ENCODE measurements at places on chromosomes 3 and 15.

- no peak for DNase-seq
Measured at GRCh38 chr15:53590380-53590779, 169.1 kb downstream of the WDR72 start.

DNA sequence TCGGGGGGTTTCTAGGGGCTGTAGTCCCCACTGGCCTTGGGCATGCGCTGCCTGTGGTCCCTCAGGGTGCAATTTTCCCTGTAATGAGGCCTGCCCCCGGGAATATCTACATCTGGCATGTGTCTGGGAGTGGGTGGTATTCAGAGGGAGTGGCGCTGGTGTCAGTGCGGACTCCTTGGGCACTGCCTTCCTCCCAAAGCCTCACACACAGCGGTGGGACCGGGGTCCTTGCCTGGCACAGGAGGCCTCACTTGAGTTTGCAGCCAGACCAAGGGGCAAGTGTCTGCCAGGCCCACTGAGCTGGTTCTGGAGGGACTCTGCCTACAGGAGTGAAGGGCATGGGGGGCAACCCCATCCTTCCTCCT lies 53.5 kb upstream of the PCSK6 start:
- DNase-seq = no peak

DNA sequence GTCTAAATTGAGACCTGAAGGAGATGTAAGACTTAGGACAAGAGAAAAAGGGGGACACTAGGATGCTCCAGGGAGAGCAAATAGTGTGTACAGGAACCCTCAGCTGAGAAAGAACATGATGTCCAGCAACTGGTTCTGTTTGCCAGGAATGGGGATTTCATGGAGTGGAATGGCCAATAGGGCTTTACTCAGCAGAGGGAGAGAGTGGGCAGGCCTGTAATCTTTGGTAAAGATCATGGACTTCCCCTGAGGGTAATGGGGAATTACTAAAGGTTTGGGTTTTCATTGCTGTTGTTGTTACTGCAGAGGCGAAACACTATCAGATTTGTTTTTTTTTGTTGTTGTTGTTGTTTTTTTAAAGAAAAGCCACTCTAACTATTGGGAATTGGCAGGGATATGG lies 99.0 kb downstream of the SCN11A start:
- DNase-seq = no peak

- no peak for DNase-seq
Measured at GRCh38 chr3:58622892-58623291, 43.7 kb downstream of the FAM3D start.

DNA sequence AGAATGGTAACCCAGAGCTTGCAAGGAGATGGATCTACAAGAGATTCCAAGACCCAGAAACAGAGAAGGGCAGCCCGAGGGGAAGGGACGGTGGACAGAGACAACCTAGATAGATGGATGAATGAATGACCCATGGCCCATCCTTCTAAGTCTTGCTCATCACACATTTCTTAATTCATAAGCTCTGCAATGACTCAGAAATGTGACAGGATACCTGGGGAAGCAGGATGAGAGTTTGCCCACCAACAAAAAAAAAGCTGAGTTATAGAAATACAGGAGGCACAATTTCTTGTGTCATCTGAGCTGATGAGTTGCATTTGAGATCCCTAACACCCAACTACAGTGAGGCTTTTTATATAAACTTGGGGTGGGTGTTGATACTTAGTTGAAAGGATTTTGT lies 76.6 kb downstream of the CNTN3 start:
- no peak for DNase-seq

DNA sequence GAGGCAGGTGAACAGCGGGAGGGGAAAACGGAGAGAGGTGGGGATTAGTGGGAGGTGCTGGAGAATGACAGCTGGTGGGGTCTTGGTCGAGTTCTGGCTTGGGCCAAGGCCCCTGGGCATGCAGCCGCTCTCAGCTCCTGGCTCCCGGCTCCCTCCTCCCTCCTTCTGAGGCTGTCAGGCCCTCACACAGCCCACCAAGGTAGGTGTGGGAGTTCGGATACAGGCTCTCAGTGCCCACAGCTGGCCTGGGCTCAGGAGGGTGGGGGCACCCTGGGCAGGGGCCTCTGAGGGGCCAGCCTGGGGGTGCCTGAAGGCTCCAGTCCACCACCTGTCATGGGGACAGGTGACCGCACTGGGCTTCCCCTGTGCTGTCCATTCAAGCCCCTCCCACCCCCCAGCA lies 39.9 kb downstream of the PLXNA1 start:
- DNase-seq = no peak

- DNase-seq = no peak
Measured at GRCh38 chr3:146271180-146271579, 20.3 kb upstream of the PLSCR4 start.

- DNase-seq = no peak
Measured at GRCh38 chr3:41673650-41674049, 288.3 kb downstream of the ULK4 start.

- no peak for DNase-seq
Measured at GRCh38 chr15:89857673-89858072, 36.1 kb downstream of the AP3S2 start.

DNA sequence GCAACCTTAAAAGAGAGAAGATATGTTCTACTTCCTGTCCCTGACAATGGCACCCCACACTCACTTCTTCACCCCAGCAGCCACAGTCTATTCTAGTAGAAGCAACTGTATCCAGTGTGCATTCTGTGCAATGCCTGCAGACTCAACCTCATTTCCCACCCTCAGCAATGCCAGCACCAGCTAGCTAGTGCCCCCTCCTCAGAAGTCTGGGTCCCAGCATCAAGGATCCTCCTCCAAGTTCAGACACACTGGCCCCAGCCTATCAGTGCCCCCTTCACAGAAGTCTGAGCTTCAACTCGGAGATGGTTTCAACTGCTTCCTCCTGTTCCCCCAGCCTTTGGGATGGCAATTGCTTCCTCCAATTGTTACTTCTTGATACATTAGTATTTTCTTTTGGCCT lies 268.3 kb downstream of the MEX3B start:
- DNase-seq = no peak

GRCh38 chr3:108099679-108100428 lies 9.0 kb upstream of the CD47 start:
- DNase-seq = no peak

GRCh38 chr3:42685363-42685881 lies at the start of gene KLHL40:
KLHL40 (plus strand) TSS chr3:42685537; CDS start chr3:42685619, 82 bp downstream.
- no peak for DNase-seq

DNA sequence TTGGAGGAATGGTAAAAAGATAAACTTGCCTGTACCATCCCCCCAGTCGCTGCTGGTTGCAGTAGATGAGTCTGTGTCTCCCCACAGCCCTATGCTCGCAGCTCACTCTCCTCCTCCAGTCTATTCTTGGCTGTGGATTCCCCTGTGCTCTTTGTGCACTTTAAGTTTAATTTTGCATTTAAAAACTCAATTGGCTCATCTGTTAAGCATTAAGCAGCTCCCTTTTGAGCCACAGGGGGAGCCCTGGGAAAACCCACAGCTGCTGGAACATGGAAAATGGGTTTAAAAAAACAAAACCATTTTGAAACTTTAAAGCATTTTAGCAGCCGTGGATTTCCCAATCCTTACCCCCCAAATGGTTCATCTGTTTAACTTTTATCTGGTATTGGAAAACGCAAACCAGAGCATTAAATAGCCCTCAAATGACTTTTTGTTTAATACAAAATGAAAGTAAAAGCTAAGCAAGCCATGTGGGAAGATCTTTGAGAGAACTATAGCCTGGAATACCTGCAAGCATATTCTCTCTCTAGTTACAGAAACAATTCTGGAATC lies 536.9 kb downstream of the ZIC1 start:
- no peak for DNase-seq

- no peak for DNase-seq
Measured at GRCh38 chr15:41773332-41773728, 954 bp upstream of the MAPKBP1 start.

DNA sequence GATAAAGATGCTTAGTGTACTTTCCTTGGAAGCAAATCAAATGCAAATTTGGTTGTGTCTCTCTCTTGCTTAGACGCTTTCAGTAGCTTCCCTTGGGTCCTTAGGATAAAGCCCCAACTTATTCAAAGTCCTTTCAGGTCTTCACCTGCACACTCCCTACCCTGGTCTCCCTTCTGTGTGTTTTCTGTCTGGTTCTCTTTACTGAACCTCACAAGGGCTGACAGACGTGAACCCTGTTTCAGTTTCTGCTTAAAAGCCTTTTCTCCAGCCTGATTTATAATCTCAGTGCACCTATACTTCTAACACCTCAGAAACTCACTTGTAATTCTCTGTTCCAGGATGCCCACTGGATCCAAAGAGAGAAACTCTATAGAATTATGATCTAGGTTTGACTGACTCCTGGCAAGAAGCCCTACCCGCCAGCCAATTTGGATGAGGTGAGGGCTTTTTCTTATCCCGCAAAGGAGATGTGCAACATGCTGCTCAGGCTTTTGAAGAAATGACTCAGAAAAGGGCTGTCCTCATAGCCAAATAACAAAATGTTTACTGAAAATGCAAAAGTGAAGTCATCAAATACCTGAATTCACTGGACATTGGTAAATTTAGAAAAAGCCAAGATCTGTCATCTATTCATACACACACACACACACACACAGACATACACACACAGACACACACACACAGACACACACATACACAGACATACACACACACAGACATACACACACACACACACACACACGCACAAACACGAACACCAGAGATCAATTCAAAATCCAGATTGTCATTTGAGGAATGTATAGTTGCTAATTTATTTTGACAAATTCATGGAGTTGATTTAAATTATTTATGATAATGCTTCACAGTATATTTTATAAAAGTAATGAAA lies 102.4 kb upstream of the EOMES start:
- DNase-seq = no peak

DNA sequence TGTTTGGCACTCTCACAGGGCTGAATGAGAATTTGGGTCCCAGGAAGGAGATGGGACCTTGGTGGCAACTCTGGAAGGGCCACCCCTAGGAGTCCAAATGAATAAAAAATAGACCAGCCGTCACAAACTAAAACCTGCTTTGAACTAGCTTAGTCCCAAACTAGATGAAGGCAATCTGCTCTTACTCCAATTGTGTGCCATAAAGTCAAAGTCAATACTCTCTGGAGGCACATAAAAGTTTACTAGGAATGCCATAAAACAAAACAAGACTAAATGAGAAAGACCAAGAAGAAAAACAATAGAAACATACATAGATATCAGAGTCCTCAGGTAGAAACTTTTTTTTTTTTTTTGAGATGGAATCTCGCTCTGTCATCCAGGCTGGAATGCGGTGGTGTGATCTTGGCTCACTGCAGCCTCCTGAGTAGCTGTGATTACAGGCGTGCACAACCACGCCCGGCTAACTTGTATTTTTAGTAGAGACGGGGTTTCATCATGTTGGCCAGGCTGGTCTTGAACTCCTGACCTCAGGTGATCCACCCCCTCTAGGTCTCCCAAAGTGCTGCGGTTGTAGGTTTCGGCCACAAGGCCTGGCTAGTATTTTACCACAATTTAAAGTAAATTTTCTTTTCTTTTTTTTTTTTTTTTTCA lies 8.1 kb downstream of the GOLGA6L2 start:
- no peak for DNase-seq

DNA sequence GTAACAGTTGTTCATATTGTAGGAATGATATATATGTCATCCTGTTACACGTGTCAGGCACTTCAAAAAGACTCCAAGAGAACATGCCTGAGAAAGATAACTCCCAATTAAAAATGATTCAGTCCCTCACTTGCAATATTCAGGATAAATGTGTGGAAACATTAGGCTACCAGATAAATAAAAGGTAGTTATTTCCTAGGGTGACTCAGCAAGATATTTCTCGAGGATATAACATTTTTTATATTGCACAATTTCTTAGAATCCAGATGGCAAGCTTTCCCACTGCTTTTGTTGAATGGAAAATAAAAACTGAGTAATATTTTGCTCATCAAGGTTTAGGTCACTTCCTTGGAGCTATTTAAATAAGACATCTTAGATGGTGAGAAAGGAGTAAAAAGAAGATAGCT lies 181.4 kb downstream of the GAP43 start:
- no peak for DNase-seq

DNA sequence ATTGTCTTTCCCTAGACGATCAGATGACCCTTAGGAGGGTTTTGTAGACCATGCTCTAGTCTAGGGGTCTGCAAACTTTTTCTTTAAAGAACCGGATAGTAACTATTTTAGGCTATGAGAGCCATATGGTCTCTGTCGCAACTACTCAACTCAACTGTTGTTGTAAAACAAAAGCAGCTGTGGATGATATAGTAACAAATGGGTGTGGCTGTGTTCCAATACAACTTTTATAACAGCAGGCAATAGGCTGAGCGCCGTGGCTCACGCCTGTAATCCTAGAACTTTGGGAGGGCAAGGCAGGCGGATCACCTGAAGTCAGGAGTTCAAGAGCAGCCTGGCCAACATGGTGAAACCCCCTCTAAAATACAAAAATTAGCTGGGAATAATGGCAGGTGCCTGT lies 6.1 kb upstream of the CMTM6 start:
- DNase-seq = peak; percentile 14

- DNase-seq = no peak
Measured at GRCh38 chr3:98331329-98331728, 22.3 kb upstream of the OR5K4 start.

DNA sequence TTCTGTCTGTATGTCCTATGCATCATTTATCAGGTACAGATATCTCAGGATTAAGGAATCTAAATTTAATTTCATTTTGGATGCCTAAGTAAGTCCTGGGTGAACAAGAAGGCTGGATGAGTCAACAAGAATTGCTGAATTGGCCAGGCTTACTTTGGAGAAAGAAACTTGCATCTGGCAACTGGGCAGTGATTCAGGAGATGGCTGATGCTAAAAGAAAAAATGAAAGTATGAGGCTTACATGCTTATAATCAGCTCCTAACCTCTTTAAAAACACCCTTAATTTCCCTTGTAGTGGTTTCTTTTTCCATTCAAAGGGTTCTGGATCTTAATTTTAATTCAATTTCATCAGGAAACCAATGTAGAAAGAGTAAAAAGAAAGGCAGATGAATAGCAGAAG lies 228.8 kb upstream of the PEX5L start:
- DNase-seq = no peak

GRCh38 chr15:64503197-64503596 lies 42.8 kb downstream of the ZNF609 start:
- DNase-seq = no peak

DNA sequence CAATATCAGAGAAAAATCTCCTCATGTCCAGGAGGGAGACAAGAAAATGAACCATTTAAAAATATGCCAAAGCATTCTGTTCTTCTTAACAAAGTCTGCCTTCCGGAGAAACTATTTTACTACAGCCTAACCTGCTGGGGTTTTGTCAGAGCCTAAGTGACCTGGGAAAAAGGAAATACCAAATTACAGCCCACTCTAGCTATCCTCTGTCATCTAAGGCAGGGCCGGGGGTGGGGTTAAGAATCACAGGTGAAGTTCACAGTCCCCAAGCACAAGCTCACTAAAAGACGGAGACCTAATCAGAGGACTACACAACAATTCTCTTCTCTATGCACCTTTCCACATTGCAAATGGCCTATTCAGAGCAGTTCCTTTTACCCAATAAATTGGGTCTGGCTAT lies 116.6 kb downstream of the TRIM42 start:
- no peak for DNase-seq

Measured in NCI-H2171 (cell line).